ENCODE measurements at places on chromosomes 3 and 15. TPM values are rescaled to one million over a fixed set of nuclear protein-coding genes. Genes with fewer than 3 reads are reported as not detected.

The NRG4 gene
- 2.9 TPM for total RNA-seq

The CPNE9 gene
- total RNA-seq, result not detected

The GATM gene
- total RNA-seq, result 629 TPM

The IMPG2 gene
- 0.11 TPM for total RNA-seq

The UBA5 gene
- 27.7 TPM for total RNA-seq

The SLC28A2 gene
- total RNA-seq, result 0.04 TPM

The FEZF2 gene
- total RNA-seq, result not detected

The STRIT1 gene
- total RNA-seq, result not detected

The PROS1 gene
- total RNA-seq, result 190 TPM

The NMB gene
- 0.79 TPM for total RNA-seq

The BCHE gene
- 28.4 TPM for total RNA-seq

The PRR20G gene
- total RNA-seq, result not detected

The MCTP2 gene
- total RNA-seq, result 3.1 TPM

The CHRM5 gene
- not detected for total RNA-seq

The MLF1 gene
- 0.32 TPM for total RNA-seq

The UROC1 gene
- total RNA-seq, result 16.1 TPM

The ABI3BP gene
- 2.3 TPM for total RNA-seq

The CERS3 gene
- not detected for total RNA-seq

The COL6A5 gene
- not detected for total RNA-seq

The NPAP1 gene
- 0.07 TPM for total RNA-seq

The TXNRD3 gene
- 10.4 TPM for total RNA-seq

The PLA1A gene
- 24.7 TPM for total RNA-seq

The ARPIN gene
- 6.5 TPM for total RNA-seq
